ENCODE measurements at places on chromosomes 16 and 17.

DNA sequence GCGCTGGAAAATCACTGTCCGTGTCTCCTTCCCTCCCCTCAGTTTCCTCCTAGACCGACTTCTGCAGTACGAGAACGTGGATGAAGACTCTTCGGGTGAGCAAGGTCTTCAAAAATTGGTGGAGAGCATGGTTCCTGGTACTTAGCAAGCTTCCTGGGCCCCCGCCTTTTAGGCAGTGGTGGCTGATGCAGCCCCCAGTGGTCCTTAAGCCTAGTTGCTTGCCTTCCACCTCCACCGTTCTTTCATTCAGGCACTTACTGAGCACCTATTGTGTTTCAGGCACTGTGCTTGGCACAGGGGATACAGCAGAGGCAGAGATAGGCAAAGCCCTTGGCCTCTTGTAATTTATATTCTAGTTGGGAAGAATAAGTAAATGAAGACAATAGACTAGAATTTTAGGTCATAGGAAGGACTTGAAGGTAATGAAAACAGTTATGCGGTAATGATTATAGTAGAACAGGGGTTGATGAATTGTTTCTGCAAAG is 767 bp downstream of the INO80E start:
- DNase-seq, result no peak

- no peak for DNase-seq
Observed at GRCh38 chr17:20189302-20189701, 180.1 kb downstream of the SPECC1 start.

GRCh38 chr17:65556014-65556909 is 5.2 kb downstream of the AXIN2 start:
- peak; percentile 72 for DNase-seq

- no peak for DNase-seq
Observed at GRCh38 chr17:80924111-80924806, 67.4 kb upstream of the CHMP6 start.

- DNase-seq, result no peak
Observed at GRCh38 chr16:49849754-49850108, 6.2 kb downstream of the ZNF423 start.

GRCh38 chr17:29709866-29710519 is 87.3 kb upstream of the CORO6 start:
- DNase-seq, result no peak

DNA sequence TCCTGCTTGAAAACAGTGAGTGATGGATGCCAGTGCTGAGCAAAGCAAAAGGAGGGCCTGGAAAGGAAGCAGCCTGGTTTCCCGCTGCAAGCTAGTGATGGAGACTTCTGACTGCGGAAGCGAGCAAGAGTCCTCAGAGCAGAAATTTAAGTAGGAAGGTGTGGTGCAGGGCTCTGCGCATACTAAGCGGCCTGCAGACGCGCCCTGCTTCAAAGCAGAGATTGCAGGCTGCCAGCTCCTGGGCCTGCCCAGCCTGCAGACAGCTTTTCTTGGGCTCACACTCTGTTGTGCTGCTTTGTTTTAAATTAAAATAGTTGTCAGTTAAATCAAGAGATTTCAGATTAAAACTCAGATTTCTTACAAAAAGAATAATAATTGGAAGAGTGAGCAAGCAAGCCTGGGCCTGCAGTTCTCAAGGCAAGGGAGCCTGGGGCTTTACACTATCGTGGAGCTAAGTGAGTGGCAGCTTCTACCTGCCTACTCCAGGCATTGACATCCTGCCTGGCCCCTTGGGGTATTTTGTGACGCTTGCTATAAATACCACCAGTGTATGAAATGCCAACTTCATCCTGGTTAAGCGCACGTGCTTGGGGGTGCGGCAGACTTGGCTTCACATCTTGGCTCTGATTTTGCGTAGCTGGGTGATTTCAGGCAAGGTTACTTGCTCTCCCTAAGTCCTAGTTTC is 237.3 kb downstream of the XYLT1 start:
- no peak for DNase-seq

DNA sequence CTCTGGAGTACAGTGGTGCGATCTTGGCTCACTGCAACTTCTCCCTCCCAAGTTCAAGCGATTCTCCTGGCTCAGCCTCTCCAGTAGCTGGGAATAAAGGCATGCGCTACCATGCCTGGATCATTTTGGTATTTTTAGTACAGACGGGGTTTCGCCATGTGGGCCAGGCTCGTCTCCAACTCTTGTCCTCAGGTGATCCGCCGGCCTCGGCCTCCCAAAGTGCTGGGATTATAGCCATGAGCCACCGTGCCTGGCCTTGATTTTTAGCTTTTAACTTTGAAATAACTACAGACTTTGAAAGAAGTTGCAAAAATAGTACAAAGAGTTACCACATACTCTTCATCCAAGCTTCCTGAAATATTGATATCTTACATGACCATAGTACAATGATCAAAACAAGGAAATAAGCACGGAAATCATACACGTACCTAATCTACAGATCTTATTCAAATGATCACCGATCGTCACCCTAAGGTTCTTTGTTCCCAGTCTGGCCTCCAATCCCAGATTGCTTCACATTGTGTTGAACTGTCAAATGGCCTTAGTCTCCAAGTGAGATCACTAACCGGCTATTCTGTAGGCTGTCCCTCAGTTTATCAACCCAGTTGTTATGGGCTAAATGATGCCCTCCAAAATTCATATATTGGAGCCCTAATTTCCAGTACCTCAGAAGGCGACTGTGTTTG is 18.4 kb downstream of the NPIPA1 start:
- no peak for DNase-seq

DNA sequence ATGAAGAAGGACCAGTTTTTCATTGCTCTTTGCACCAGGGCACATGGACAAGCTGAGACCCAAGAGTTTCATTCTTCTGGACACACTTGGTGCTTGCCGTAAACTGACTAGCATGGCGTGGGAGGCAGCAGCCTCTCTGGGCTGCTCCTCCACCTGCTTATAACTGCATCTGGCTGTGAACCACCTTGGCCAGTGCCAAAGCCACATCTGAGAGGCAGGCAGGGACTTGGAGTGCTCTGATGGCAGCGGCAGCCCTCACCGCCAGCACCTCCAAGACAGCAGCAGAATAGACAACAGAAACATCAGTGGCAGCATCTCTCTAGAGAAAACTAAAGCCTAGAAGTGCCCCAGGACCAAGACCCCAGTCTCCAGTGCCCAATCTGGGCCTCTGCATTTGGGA is 4.7 kb downstream of the KRT37 start:
- DNase-seq, result no peak

DNA sequence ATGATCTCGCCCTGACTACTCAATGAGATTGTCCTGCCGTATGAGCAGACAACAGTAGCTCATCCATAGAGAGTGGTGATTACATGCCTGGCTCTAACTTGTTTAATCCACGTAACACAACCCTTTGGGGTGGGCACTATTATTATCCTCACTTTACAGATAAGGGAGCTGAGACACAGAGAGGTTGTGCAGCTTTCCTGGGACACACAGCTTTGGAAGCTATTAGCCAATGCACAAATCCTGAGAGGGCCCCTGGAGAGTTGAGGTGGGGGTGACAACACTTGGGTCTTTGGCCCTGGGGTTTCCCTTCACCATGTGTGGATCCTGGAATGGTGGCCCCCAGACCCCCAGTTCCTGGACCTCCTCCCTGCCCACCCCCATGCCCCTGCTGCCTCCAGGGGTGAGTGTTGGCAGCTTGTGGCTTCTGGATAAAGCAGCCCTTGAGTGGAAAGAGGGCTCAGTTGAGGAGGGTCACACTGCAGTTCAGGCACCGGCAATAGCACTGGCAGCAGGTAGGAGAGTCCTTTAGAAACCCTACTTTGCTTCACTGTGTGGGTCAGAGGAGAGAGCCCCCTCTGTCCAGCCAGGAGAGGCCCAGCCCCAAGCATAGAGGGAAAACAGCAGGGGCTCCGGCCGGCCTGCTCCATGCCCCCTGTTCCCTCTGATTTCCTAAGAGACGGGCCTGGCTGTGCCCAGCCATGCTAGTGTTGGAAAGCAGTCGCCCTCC is 230.7 kb downstream of the KATNIP start:
- no peak for DNase-seq

- DNase-seq, result no peak
Observed at GRCh38 chr17:80656590-80656989, 112.0 kb downstream of the RPTOR start.

- no peak for DNase-seq
Observed at GRCh38 chr17:75218131-75218530, 12.7 kb downstream of the NUP85 start.

DNA sequence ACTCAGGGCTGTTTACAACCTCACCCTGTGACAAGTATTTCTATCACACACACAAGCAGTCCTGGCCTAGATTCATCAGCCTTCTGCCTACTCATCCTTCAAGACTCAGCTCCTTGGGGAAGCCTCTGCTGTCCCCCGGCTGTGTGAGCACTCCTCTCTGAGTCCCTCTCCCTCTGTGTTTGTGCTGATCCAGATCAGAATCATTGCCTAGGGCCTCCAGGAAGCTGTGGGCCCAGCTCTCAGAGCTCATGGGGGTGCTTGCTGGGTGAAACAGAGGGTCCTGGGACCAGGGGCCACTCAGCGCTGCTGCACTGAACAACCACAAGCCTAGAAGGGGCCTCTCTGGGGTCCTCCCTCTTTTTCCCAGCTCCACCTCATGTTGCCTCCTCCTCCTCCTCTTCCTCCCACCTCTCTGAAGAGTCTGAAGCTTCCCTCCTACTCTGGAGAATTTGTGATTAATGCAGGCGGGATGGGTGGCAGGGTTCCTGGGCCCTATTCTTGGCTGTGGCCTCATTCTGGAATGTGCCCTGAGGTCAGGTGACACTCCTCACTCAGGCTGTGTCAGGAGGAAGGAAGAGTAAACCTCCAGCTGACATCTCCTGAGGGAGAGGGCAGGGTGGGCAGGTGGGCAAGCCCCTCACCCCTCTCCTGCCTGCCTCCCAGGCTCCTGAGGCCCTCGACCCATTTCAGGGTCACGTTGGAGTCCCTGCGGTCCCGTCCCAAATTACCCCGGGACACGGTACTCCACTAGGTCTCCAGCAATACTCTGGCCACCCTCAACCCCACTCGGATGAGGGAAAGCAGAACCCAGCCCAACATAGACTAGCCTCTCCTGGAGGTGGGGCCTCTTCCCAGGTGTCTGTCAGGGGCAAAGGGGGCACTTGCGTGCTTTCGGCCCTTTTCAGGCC is 10.1 kb downstream of the WFIKKN2 start:
- DNase-seq, result no peak

- DNase-seq, result no peak
Observed at GRCh38 chr17:16158714-16159113, 56.6 kb downstream of the NCOR1 start.

GRCh38 chr17:51997723-51998122 is 160.8 kb downstream of the CA10 start:
- no peak for DNase-seq

DNA sequence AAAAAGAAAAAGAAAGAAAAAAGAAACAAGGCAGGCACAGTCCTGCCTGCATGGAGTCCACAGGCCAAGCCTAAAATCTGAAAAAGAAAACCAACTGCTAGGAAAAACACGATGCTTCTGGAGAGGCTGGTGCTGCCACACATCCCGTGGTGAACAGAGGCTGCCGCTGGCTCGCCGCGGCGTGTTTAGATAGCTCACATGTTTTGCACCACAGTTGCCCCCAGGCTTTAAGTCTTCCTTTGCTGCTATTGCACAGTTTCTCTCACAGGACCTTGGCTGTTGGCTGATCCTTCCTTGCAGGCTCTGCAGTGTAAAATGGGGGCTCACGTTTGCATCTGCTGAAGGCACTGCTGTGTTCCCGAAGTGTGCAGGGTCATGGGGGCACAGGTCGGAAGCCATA is 8.6 kb downstream of the SLC6A4 start:
- no peak for DNase-seq

GRCh38 chr16:23254338-23254737 is 47.8 kb upstream of the SCNN1B start:
- no peak for DNase-seq

DNA sequence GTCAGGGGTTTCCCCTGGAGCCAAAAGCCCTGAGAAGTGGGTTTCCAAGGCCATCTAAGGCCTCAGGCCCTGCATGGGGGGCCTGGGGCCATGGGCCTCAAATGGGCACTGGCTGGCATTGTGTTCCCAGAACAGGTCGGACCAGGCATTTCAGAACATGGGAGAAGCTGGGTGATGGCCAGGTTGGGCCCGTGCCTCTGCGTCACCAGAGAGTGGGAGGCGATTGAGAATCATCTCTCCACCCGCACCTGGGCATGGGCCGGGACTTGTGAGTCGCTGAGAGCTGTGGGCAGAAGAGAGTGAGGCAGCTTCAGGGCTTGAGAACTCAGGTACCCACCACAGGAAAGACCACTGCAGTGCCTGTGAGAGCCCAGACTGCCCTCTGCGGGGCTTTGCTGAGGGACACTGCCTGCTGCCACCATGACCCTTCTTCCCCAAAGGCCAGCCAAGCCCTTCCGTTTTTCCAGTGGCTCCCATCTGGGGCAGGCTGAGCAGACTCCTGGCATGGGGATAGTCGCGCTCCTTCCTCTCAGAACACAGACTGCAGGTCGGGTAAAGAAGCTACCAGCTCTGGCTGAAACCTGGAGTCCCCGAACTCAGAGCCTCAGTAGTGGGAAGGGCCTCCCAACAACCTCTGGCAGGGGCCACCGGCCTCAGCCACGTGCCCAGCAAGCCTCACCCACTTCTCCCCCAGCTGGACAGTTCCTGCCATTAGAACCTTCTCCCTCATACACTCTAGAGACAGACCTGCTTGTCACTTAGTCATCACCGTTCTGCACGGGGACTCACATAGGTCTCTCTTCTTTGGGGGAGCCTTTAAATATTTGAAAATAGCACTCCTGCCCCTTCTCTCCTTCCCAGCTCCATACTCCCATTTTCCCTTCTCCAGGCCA is 1.6 kb downstream of the RAB11FIP4 start:
- DNase-seq, result no peak

DNA sequence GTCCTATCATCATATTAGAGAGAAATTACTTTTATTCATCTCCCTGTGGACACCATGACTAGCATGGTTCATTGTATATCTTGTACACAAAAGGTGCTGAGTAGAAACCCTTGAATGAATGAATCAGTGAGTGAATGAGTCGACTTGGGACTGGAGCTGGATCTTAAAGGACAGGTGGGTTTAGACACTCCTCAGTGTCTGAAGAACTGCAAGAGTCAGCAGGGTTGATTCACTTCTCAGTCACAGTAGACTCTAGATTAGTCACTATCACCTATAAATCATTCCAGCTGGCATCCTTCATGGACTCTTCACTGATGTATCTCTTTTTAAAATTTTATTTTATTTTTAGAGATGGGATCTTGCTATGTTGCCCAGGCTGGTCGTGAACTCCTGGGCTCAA is 30.1 kb upstream of the PMFBP1 start:
- no peak for DNase-seq

DNA sequence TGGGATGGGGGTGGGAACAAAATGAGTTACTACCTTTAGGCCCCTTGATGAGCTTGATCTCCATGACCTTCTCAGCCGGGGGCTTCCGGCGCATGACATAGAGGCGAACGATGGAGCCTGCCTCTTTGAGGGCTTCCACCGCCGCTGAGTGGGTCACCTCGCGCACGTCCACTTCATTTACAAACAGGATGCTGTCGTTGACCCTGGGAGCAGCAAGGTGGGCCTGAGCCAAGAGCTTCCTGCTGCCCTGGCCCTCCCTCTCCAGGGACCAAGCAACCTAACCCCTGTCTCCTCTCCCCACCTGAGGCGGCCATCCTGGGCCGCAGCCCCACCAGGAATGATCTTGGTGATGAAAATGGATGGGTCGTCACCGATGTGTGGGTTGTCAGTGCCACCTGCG is 16.2 kb downstream of the DLG4 start:
- no peak for DNase-seq
